ENCODE measurements at places on chromosomes 6 and 20.

DNA sequence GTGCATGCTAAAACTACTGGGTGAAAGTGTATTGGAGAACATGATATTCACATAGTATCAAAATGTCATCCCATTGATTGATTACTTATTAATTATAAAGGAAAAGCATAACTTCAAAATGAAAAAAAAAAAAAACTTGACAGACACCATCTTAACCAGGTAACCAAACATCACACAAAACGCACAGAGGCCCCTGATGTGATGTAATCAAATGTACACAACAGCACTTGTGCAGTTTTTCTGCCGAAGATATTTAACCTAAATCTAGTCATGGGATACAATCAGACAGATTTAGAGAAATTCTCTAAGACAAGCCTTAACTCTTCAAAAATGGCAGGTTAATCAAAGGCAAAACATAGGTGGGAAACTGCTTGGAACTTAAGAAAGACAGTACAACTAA is 102.0 kb upstream of the TENT5A start:
- DNase-seq = no peak

GRCh38 chr6:15681946-15682345 is 19.1 kb upstream of the DTNBP1 start:
- no peak for DNase-seq

GRCh38 chr6:24228681-24229255 is 102.8 kb downstream of the NRSN1 start:
- no peak for DNase-seq

DNA sequence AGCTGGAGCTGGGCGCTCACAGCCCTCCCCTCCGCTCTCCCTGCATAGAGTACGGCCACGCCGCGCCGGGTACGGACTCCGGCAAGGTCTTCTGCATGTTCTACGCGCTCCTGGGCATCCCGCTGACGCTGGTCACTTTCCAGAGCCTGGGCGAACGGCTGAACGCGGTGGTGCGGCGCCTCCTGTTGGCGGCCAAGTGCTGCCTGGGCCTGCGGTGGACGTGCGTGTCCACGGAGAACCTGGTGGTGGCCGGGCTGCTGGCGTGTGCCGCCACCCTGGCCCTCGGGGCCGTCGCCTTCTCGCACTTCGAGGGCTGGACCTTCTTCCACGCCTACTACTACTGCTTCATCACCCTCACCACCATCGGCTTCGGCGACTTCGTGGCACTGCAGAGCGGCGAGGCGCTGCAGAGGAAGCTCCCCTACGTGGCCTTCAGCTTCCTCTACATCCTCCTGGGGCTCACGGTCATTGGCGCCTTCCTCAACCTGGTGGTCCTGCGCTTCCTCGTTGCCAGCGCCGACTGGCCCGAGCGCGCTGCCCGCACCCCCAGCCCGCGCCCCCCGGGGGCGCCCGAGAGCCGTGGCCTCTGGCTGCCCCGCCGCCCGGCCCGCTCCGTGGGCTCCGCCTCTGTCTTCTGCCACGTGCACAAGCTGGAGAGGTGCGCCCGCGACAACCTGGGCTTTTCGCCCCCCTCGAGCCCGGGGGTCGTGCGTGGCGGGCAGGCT is 4.6 kb downstream of the KCNK15 start:
- DNase-seq = no peak

- DNase-seq = no peak
Observed at GRCh38 chr6:33446356-33446755, 8.0 kb upstream of the ZBTB9 start.

DNA sequence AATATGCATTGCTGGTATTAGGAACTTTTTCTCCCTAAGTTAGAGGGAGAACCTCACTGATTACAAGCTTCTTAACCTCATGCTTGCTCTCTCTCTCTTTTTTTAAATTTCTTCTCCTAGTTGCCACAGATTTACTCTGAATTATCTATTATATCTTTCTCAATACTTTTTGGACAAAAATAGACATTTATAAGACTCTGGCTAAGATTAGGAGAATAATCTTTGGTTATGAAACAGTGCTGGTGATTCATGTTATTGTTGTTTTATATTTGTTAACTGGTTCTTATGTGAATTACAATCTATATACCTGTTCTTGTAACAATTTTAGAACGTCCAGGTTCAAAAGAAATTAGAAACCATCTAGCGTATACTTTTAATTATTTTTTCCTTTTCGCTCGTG is 187.8 kb downstream of the OGFRL1 start:
- no peak for DNase-seq

DNA sequence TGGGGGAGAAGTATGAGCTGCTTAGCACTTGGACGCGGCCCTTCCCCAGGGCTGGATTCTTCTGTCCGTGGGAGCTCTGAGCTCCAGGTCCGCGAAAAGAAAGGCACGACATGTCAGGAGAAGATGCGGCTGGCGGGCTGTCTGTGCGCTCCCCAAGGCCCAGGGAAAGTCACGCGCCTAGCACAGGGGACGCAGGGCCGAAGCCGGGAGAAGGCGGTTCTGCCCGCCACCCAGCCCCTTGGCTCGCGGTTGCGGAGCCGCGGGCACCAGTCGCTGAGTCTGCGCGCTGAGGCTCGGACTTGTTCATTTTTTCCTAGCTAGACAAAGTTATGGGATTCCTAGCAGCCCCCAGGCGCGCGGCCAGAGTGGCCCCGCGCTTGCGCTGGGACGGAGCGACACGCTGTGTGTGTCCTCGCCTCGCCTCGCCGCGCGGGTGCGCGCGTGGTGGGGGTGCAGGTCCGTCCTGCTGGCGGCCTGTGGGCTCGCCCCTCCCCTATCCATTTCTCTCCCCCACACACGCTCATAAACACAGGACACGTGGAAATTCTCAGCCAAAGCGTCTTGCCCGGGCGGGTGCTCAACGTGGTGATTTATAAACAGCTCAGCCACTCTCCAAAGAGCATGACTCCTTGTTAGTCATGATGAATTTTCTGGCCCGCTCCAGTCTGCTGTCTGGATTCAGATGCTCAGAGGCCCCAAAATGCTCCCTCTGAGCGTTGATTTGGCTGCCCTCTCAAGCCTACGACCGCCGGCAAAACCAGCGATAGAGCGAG is 1.9 kb upstream of the POU3F2 start:
- DNase-seq = no peak

DNA sequence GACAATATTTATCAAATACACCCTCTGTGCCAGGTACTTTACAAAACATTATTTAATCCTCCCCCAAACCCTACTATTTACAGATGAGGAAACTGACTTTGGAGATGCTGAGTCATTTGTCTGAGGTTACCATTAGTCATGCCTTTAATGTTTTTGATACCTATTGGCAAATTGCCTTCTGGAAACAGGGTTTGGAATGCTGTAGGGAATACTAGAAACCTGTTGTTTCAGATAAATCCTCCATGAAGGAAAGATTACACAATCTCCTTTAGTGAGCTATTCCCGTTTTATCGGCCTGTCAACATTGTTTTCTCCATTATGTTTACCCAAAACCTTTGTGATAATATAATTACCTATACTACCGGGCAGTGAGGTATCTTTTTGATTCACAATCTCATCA is 93.6 kb upstream of the ADGRF1 start:
- no peak for DNase-seq

GRCh38 chr6:154569156-154569862 is 58.8 kb upstream of the CNKSR3 start:
- DNase-seq = no peak

GRCh38 chr6:15274692-15275387 is 29.0 kb downstream of the JARID2 start:
- DNase-seq = no peak

DNA sequence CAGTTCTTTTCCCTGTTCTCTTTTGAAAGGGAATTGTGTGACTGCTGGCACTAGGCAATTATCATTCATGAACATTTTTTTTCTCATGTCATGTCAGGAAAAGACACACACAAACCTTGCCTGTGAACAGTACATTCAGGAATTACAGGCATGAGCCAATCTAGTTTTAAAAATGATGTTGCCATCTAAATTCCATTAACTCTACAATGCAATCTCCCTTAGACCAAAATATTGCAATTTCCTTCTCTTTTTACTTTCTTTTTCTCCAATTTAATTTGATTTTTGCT is 127.5 kb upstream of the STMND1 start:
- no peak for DNase-seq

GRCh38 chr20:346640-347316 is at the start of gene NRSN2:
TSS of gene NRSN2 (plus strand) at chr20:347111. CDS start at chr20:349644, 2,533 bp downstream.
- no peak for DNase-seq

DNA sequence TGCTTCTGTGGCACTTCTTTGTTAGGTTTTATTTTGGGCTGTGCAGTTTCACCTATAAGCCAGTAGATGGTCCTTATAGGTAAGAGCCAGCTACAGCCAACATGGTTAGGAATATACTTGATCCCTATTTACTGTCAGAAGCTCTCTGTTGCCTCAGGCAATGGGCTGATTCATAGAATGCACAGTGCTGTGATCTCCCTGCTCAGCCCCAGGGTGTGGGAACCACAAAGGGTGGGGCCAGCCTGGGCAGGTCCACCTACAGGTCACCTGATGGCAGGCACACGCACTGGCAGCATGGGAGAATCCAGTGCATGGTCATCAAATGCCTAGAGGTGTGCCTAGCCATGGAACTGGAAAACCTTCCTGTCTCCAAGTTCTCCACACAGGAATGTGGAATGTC is 191.9 kb downstream of the MOXD1 start:
- DNase-seq = no peak

DNA sequence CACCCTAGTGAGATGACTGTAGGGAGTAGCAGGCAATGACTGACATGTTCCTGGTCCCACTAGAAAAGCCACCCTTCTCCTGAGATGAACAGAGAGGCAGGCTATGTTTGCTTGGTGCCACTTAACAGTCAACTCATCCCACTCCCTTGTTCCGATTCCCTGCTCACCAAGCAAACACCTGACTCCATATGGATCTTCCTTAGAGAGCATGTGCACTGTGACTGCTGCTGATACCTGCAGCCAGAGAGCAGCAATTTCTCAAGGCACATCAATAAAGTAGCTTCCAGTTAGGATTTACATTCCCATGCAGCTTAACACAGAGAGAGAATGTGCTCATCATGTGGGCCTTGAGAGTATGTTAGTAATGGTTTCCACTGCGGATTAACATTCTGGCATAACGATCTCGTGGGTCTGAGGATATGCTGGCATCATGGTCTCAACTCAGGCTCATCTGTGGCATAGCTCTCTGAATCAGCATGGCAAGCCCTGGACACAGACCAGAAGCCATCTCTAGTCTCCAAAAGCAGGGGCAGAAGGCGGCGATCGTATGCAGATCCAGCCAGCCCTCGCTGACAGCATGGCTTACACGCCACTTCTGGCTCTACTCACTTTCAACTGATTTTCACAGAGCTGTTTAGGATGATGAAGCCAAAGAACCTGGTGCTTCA is 43.9 kb downstream of the ATXN1 start:
- DNase-seq = no peak

GRCh38 chr6:137106183-137106582 is 61.4 kb upstream of the IL20RA start:
- DNase-seq = no peak

DNA sequence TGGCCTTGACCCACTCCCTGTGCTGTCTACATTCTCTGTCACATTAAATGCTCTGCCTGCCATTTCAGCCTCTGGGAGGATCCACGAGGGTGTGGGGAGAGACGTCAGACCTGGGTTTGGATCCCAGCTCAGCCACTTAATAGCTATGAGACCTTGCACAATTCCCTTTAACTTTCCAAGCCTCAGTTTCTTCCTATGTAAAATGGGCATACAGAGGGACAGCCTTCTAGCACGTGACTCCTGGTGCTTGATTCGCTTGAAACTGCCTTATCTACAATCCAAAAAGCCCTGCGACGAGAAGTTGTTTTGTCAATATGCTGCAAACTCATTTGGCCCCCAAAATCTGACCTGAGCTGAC is 40.0 kb downstream of the TOX2 start:
- no peak for DNase-seq

- no peak for DNase-seq
Observed at GRCh38 chr6:158029668-158030230, 48.1 kb downstream of the SYNJ2 start.

DNA sequence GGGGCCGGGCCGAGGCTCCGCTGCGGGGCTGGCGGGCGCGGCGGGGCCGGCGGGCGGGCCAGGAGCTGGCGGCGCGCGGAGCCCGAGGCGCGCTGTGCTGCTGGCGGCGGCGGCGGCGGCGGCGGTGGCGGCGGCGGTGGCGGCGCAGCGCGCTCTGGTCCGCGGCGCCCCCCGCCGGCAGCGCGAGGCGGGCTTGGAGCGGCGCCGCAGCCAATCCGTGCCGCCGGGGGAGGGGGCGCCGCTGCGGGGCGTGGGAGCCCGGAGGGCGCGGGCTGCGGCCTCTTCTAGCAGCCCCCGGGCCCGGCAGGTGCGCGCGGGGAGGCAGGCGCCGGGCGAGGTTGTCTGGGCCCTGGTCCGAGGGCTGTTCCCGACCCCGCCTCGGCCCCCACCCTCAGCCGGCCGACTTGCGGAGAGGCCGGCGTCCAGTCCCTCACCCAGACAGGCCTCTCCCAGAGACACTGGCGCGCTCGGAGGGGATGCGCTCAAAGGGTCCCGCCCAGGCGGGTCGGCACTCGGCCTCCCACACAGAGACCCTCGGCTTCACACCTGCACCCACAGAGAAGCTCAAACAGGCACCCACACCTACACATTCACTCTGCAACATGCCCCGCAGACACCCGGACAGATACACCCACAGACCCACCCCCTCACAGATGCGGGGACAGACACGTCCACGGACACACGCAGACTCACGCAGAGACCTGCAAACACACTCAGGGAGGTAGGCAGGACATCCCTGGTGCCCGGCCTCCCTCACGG is at the start of gene RIMS4:
Gene RIMS4 (minus strand): TSS at position 156 of the 759 bp plus-strand sequence. CDS start 275 bp downstream, outside the sequence.
- no peak for DNase-seq

GRCh38 chr6:121205569-121205968 is 128.7 kb downstream of the TBC1D32 start:
- no peak for DNase-seq

GRCh38 chr20:44609006-44609515 is 26.7 kb downstream of the PKIG start:
- no peak for DNase-seq

- no peak for DNase-seq
Observed at GRCh38 chr6:38215651-38216311, 396.3 kb downstream of the ZFAND3 start.

GRCh38 chr6:36759148-36759759 is 61.6 kb downstream of the RAB44 start:
- DNase-seq = peak; percentile 69

Measured in stimulated activated CD4-positive, alpha-beta T cell treated with anti-CD3 and anti-CD28 coated beads, TNF-alpha, amount 100 ng/mL, for 4 hours (primary cell).